ENCODE measurements at places on chromosomes 7 and 10. TPM values are rescaled to one million over a fixed set of nuclear protein-coding genes. Genes with fewer than 3 reads are reported as not detected.

The UBE3C gene
- total RNA-seq: 96.6 TPM

The IL6 gene
- total RNA-seq: 2.2 TPM

The CYP3A4 gene
- total RNA-seq: not detected

The LLCFC1 gene
- not detected for total RNA-seq

The CYP3A7 gene
- total RNA-seq: 0.33 TPM

The PNLIPRP2 gene
- not detected for total RNA-seq

The NEUROG3 gene
- not detected for total RNA-seq

The PLAU gene
- total RNA-seq: 114 TPM

The C10orf67 gene
- 0.44 TPM for total RNA-seq

The CALN1 gene
- not detected for total RNA-seq

The ERVW-1 gene
- total RNA-seq: not detected

The PAOX gene
- total RNA-seq: 12.1 TPM

The ADRB1 gene
- total RNA-seq: under 0.01 TPM

The GDF2 gene
- total RNA-seq: not detected

The HMX3 gene
- not detected for total RNA-seq

The HIF1AN gene
- 18.2 TPM for total RNA-seq

The RBM20 gene
- not detected for total RNA-seq

The OLAH gene
- not detected for total RNA-seq

The CPA5 gene
- not detected for total RNA-seq

The ANLN gene
- total RNA-seq: 15.7 TPM

The TDRD1 gene
- total RNA-seq: 0.50 TPM

The MYO3A gene
- not detected for total RNA-seq

The ACTR3C gene
- total RNA-seq: under 0.01 TPM

The FAM131B gene
- 3.9 TPM for total RNA-seq

The HIP1 gene
- total RNA-seq: 12.1 TPM

The EBF3 gene
- 16.5 TPM for total RNA-seq

The MAT1A gene
- under 0.01 TPM for total RNA-seq

The SDK1 gene
- 22.8 TPM for total RNA-seq

The PIK3AP1 gene
- total RNA-seq: not detected

All from smooth muscle cell of trachea (primary cell).